ENCODE measurements at places on chromosomes 11 and 22.

- no peak for DNase-seq
Observed at GRCh38 chr11:92149996-92150395, 74.6 kb upstream of the FAT3 start.

DNA sequence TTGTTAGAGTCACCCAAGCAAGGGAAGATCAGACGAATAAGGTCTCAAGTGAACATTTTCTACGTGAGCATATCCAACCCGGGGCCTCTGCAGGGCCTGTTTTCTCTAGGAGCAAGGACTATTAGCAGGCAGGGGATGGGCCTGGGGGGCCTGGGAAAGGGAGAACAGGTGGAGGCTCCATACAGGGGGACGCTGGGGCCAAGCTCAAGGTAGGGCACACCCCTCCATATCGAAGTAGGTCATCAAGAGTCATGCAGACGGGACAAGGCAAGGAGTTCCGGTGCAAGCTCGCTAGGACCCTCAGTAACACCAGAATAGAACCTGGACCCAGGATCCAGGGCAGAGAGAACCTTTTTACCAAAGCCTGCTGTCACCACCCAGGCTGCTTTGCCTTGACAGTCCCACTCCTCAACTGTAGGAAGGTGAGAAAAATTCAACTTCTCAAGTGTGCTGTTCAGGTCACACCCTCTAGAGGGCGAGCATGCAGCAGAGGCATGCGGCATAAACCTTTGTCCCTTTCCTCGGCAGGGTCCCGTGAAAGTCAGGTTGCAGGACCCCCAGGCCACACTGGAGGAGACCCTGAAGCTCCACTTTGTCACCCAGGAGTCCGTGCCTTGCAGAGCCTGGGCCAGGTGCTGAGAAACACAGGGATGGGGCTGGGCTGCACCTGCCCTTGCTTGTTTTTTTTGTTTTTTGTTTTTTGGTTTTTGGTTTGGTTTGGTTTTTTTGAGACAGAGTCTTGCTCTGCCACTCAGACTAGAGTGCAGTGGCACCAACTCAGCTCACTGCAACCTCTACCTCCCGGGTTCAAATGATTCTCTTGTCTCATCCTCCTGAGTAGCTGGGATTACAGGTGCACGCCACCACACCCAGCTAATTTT is 8.6 kb upstream of the APOBEC3B start:
- no peak for DNase-seq

GRCh38 chr11:36268337-36268985 is 20.8 kb downstream of the COMMD9 start:
- no peak for DNase-seq

- DNase-seq = no peak
Observed at GRCh38 chr11:103904324-103904667, 132.1 kb upstream of the DDI1 start.

DNA sequence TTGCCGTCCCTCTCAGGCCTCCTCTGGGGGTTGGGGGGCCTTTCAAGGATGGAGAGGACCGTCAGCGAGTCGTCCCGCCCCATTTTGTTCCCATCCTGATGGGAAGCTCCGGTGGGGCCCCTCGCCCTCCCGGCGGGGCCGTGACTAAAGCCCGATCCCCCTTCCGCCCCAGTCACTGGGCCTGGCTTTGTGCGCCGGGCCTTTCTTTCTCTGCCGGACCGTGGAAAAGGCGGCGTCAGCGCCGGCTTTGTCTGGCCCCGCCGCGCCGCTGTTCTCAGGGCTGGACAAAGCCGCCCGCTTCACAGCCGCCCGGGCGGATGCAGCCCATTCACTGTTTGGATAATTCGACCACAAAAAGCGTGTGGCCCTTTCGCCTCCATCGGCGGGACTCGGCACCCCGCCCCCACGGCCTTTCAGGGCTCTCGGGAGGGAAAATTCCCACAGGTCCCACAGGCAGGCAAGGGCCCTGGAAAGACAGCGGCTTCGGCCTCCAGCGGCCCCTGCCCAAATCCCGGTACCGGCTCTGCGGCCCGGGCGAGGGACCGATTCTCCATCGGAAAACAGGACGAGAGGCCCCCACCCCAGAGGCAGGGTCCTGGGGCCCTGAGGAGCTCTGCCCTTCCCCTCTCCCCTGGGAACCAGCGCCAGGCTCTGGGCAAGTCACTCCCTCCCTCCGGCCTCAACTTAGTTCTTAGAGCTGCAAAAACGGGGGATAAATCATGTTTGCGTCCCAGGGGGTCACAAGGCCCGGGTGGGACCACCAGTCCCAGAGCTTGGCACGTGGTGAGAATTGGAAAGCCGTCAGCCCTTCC is 87.2 kb downstream of the WNT7B start:
- DNase-seq = no peak

DNA sequence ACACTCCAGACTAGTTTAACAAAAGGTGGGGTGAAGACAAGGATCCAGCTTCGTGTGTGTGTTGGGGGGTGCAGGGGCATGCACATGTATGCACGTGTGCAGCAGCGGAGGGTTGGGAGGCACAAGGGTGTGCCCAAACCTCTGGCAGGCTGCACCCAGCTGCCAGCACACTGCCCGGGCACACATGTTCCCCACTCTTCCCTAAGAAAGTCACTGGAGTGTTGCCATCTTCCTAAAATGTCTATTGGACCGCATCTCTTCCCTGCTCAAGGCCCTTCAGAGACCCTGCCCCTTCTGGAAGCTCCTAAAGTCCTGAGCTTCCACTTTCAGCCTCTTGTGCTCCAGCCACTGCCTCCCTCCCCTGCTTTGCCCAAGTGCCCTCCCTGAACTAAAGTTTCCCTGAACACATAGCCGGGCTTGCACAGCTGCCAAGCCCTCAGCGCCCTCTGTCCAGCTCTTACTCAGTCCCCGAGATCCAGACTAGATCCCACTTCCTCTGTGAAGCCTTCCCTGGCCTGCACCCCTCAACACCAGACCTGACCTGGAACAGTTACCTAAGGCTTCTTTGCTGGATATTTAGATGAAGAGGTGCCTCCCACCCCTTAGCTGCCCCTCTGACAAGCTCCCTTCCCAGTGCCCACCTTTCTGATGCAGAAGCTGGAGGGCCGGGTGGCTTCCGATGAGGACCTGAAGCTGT is 6.0 kb downstream of the CFL1 start:
- DNase-seq = no peak

DNA sequence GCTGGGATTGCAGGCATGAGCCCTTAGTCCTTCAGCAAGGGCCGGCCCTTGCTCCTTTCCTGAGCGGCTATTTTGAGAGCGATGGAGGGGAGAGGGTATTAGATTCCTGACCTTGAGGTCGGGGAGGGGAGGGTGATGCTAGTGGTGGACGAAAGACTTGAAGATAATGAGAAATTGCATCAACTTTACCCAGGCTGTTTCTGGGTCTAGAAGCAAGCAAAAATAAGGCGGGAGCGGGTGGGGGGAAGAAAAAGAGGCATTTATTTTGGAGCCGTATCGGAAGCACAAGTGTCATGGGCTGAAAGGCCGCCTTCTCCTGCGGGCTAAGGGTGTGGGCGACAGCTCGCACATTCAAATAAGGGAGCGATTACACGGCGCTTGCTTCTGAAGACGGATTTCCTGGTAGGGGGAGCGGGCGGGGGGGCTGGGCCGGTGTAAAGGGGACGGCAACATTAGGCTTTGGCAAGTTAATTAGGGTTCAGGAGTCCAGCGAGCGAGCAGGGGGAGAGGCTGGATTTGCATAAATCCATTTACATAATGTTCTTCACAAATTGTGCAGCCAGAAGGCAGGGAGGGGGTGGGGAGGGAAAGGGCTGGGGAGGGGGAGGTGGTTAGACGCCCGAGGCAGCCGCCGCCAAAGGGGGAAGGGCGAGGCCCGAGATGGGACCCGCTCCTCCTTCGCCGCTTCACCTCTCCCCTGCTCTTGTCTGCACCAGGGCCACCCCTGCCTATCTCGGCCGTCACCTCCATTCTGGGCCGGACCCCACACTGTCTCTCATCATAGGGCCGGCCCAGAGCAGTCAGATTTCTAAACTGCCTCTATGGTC is 245.9 kb downstream of the MIAT start:
- DNase-seq = no peak

GRCh38 chr11:20035701-20036601 is 124.3 kb downstream of the DBX1 start:
- DNase-seq = no peak

GRCh38 chr22:42338479-42338878 is 68.0 kb upstream of the TCF20 start:
- DNase-seq = no peak

DNA sequence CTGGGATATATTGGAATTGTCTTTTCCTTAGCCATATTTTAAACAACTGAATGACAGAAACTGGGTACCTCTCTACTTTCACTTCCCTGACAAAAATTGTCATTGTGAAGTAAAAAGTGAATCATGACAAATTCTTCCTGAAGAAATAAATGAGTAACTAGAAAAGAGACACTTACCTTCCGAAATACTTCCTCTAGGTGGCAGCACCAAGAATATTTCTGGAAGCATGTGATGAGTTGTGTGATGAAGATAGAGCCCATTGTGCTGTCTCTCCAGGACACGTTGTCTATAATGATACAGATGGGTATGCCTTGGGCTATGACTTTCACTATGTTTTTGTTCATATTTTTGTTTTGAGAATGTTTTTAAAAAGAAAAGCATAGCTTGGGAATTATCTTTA is 21.5 kb downstream of the CASP4 start:
- no peak for DNase-seq

DNA sequence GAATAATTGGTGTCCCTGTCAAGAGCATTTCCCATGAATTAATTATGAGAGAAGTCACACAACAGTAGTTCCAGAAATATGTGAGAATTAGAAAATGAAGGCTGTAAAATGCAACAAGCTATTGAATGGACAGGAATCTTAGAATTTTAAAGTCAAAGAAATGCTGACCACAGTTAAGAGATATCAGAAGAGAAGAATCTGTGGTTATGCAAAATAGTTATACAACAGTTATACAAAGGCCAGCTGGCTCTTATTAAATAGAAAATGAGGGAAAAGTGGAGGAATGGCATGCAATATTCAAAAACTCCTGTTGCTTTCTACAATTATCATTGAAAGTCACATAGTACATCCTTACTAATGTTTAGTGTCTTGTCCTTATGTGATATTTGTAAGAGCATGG is 27.4 kb downstream of the CASP12 start:
- no peak for DNase-seq

GRCh38 chr11:17449158-17449557 is 27.5 kb downstream of the ABCC8 start:
- DNase-seq = no peak

DNA sequence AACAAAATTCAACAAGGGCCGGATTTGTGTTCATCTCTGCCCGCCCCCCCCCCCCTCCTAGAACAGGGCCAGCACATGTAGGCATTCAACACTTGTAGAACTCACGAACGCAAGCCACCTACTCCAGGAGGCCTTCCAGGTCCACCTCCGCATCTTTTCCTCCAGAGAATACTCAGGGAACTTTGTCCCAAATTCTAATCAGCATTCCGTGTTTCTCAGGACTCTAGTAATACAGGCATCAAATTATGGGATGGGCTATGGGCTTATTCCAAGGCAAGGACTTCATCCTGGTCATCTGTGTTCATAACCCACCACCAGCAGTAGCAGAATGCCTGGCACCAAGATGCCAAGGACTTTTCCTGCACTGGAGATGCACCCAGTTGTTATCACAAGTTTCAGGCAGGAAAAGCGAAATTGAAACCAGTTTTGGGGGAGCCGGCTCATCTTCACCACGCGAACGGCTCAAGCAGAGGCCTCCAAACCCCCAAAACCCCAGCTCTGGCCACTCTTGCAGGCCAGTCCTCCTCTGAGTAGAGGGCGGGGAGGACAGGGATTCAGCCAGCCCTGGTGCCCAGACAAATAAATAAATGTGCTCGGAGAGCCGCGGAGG is 462 bp downstream of the UBE2L6 start:
- no peak for DNase-seq

DNA sequence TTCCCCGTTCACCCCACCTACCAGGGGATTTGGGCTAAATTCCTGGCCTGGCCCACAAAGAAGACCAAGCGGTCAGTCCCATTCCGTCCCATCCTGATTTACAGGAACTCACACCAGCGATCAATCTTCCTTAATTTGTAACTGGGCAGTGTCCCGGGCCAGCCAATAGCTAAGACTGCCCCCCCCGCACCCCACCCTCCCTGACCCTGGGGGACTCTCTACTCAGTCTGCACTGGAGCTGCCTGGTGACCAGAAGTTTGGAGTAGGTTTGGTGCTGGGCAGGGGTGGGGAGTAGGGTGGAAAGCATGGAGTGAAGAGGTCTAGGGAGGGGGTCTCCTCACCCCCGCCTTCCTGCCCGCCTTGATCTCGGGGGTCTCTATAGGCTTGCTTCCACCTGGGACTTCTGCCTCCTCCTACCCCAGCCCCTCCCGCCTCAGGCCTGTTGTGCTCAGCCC is at the start of gene SERPING1:
TSS of gene SERPING1 (plus strand) at position 225 of the 455 bp plus-strand sequence. CDS start 586 bp downstream, outside the sequence.
- DNase-seq = no peak

- DNase-seq = no peak
Observed at GRCh38 chr11:3907590-3907989, 52.1 kb downstream of the STIM1 start.

- no peak for DNase-seq
Observed at GRCh38 chr11:38517991-38518390, 1920.0 kb upstream of the RAG2 start.

GRCh38 chr11:72136684-72137262 is 1.2 kb downstream of the FOLR3 start:
- DNase-seq = no peak

DNA sequence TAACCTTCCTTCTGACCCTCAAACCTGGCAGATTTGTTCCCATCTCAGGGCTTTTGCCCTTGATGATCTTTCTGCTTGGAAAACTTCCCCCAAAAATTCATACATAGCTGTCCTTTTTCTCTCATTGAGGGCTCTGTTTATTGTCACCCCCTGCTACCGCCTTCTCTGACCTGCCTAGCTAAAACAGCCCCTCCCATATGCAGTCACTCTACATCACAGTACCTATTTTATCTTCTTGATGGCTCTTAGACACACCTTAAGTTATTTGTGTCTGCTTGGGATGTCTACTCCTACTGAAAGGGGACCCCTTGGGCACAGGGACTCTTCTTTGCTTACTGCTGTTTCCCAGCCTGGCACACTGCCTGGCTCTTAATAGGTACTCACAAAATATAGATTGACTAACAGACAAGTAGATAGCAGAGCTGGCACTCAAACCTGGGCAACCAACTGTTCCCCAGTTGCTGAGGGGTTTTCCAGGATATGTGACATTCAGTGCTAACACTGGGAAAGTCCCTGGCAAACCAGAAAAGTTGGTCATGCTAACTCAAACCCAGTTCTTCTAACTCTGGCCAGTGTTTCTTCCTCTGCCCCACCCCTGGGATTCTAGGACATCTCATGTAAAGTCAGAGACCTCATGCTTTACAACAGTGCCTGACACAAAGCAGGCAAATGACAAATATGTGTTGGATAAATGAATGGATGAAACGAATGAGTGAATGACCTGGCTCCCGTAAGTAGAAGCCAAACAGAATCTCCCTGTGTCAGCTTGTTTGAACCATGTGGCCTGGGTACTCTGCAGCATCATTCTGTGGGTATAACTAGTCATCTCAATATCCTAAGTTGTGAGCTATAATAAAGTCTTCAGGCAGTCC is 19.8 kb upstream of the FJX1 start:
- DNase-seq = no peak

GRCh38 chr11:14350215-14350614 is 8.8 kb downstream of the RRAS2 start:
- DNase-seq = no peak

DNA sequence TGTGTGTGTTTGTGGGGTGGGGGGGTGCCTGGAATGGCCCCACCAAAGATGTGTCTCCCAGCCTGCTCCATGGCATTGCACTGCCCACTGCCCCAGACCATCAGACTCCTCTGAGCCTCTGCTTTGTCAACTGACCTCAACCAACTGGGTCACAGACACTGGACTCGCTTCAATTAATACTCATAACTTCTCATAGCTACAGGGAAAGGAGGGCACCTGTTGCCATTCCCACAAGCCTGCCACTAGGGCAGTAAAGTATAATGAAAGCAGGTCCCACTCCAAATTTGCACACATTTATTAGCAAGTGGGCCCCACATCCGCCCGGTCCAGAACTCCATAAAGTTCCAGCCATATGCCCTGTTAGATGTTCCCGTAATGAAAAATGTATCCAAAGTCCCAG is 70.5 kb upstream of the PRDM11 start:
- no peak for DNase-seq

Data from activated CD8-positive, alpha-beta memory T cell treated with anti-CD3 and anti-CD28 coated beads for 48 hours (primary cell).